Stimulated activated CD8-positive, alpha-beta memory T cell treated with anti-CD3 and anti-CD28 coated beads, Interleukin-4, amount 100 ng/mL, for 1 hour (primary cell): ENCODE measurements at places on chromosomes 2 and 18.

DNA sequence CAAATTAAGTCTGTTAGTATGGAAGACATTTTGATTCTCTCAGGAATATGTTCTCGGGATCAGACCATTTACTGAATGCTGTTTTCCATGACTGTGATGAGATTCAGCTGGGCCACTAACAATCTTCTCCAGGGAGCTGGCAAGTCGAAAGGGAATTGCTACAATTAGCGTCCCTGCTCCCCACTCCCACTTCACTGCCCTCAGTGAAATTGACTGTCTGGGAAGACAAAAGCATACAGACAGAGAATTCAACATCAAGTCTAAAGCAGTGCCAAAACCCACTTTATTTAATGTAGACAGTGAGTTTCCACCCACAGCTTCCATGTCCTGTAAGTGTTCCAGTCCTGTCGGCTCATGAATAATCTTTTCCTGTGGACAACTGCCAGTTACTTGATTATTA, 34.0 kb upstream of the COL3A1 start:
- DNase-seq: no peak

GRCh38 chr2:74515981-74516633, 1.9 kb downstream of the TLX2 start:
- DNase-seq: no peak

DNA sequence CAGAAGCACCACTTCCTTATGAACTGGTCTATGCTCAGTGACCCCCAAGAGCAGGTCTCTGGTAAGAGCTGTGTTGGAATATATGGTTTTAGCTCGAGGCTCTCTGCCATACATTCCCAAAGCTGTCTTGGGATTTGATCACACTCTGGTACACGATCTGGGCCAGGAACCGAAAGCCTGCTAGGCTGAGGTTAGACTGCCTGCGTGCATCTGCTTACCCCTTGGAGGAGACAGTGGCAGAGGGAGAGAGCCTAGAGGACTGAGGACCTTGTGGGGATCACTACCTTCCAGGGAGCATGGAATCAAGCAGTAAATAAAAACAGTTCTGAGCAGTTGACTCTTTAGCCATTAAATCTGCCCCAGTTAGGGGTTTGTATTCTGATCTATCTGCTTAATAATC, 63.7 kb downstream of the ZNF532 start:
- no peak for DNase-seq

DNA sequence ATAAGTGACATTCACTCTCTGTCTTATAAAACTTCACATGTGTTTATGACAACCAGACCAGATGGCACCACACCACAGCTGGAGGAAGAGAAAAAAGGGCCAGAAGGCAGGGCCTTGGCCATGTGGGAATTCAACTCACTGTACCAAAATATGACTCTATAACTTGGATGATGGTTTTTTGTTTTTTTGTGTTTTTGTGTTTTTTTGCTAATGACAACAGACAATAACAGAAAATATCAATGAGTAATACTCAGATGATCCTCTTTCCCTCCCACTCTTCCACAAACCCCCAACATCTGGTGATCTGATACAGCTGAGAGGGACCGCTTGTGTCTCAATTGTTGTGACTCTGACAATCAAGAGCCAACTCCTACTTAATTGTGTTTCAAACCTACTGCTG, 12.4 kb downstream of the NMI start:
- no peak for DNase-seq

DNA sequence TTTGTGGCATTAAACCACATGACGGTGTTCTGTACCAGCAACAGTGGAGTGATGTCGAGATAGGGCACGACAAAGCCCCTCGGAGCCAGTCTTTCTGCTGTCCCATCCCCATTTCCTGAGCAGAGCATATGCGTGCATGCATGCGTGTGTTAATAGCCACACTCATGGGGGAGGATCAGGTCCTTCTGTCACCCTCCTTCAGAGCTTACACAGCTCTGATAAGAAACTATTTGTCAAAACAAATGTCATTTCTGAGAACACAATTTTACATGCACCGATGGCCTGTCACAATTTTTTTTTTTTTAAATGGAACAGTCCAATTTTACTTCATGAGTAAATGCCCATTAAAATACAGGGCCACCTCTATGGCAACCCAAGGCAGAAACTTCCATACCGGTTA, 95.9 kb upstream of the ZBTB14 start:
- DNase-seq: no peak

- no peak for DNase-seq
Observed at GRCh38 chr2:182144041-182144775, 158.6 kb downstream of the PPP1R1C start.

DNA sequence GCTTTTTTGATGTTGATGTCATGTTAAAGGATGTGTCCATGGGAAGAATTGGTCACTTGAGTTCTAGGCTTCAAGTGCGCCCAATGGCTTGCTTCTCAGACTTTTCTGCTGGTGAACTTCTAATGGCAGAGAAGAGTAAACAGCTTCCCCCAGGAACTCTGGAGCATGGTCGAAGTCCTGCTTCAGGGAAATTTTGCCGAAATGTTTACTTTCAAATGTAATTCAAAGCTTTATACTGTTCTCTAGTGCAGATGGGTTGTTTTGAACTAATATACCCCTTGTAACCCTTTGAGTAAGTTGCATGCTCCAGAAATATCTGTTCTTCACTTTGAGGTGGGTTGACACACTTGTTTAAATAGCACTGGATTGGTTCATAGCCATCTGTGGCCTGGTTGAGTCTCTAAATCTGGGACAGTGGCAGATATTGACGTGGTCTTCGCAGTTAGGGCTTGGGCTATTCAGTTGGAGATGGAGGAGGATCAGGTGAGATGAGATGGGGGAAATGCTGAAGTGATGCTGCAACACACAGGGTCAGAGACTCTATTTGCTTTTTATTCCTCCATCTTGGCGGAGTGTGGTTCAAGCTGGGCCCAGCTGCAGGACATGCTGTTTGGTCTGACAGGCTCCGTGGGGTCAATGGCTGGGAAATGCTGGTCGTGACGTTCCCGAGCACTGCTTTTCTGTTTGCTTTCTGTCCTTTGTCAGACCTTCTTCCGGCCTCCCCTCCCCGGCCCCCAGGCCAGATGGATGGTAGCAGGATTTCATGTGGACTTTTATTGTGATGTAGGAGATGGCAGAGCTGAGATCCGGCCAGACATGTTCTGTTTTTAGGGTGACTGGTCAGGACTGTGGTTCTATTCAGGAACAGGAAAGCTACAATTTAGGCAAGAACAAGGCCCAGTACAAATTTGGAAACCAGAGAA, 35.9 kb downstream of the MYO1B start:
- DNase-seq: no peak
